ENCODE measurements at places on chromosomes 6 and 20.

DNA sequence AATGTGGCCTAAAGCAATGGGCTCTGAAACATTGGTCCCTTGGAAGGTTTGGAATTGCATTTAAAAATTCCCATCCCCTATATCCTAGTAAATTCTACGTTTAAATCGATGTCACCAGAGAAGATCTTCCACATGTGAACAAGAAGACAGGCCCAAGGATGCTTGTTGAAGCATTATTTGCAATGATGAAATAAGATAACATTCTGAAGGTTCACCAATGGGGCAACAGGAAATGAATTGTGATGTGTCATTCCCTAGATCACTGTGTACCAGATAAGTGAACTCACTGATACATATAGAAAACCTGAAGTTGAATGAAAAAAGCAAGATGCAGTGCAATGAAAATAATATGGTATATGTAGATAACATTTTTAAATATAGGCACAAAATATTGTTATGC is 464.3 kb upstream of the BTBD3 start:
- DNase-seq, result no peak

- no peak for DNase-seq
Measured at GRCh38 chr20:46300281-46300680, 8.0 kb downstream of the CDH22 start.

GRCh38 chr20:23146857-23147637 is 60.9 kb upstream of the CD93 start:
- no peak for DNase-seq

DNA sequence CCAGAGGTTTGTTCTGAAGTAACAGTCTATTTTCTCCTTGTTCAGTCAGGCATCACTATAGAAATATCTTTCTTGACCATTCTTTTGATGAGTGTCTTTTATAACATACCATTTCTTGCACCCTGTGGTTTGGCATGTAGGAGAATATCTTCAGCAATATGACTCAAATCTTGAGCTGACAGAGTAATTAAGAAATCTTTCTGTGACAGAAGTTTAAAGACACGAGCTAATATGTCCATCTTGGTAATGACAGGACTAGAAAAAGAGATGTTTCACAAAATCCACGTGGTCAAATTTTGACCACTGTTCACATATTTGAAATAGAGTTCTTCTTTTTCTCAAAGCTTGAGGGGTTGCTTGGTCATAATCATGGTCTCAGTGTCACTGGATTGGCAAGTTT is 149.9 kb downstream of the MYB start:
- peak; percentile 21 for DNase-seq

DNA sequence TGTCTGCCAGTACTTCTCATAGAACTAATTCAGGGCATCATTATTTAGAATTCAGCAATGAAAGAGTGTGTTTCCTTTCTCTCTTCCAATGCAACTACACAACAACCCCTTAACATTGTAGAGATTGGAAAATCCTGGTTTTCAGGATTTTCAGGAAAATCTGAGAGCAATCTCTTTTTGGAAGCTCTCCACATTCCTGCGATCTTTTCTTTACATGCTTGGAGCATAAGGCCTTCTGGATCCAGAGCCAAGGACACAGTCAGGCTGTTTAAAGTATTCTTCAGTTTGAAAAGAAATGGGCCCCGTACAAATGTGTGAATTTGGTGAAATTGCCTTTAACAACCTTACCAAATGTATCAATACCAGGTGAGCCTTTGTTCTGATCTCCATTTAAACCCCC is 469.7 kb downstream of the PKHD1 start:
- DNase-seq, result no peak

- DNase-seq, result no peak
Measured at GRCh38 chr20:43102394-43102793, 87.3 kb downstream of the PTPRT start.

Measured in activated CD4-positive, alpha-beta T cell treated with anti-CD3 and anti-CD28 coated beads, Interleukin-2, Interleukin-6, amounts not matched to agents 100 ng/mL and 50 ng/mL, durations not matched to agents 16 hours and 8 hours (primary cell).